ENCODE measurements at places on chromosomes 2 and 18.

GRCh38 chr18:51398104-51398503 is 200.6 kb upstream of the MEX3C start:
- peak; percentile 19 for DNase-seq

DNA sequence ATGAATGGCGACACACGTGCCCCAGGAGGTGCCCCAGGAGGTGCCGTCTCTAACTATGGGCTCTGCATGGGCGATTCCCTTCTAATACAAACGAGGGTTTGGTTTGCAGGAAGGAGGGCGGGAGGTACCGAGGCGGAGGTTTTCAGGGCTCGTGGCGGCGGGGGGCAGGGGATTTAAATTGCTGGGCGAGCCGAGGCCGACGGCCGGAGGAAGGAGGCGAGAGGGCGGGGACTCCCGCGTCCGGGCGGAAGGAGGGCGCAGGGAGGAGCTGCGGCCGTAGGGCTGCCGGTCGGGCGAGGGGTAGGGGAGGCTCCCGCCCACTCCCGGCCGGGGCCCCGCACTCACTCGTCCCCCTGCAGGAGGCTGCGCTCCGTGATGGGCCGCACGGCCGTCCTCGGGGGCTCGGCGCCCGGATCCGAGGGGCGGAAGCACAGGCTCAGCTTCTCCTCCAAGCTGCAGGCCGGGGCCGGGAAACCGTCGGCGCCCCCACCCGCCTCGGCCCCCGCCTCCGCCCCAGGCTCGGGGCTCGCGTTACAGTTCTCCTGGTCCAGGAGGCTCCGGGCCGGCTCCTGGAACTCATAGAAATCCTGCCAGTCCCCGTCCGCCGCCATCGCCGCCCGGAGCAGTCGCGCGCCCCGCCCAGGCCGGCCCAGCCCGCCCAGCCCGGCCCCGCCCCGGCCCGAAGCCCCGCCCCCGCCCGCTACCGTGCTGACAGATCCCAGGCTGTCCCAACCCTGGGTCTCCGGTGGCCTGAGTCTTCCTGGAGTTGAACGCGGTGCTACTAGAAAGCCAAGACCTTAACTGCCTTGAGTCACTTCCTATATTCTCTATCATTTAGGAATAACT is at the start of gene FEZ2:
FEZ2 (minus strand) TSS at position 637 of the 846 bp plus-strand sequence; CDS start at position 611, 26 bp downstream.
- peak; percentile 76 for DNase-seq

- no peak for DNase-seq
These were observed 105.3 kb upstream of the TTN start for GRCh38 chr2:178912416-178913048.

DNA sequence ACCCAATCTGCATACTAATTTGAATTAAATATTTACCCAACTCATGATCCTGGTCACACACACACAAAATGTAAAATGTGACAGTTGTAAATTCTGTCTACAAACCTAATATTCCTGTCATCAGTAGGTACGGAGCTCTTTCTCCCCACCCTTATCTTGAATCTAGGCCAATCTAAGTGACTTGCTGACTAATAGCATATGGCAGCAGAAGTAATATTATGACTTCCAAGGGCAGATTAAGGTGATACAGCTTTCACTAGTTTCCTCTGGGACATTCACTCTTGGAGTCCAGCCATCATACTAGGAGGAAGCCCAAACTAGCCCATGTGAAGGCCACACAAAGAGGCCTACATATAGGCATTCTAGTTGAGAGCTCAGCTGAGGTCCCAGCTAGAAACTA is 89.4 kb downstream of the TMEM131 start:
- no peak for DNase-seq

DNA sequence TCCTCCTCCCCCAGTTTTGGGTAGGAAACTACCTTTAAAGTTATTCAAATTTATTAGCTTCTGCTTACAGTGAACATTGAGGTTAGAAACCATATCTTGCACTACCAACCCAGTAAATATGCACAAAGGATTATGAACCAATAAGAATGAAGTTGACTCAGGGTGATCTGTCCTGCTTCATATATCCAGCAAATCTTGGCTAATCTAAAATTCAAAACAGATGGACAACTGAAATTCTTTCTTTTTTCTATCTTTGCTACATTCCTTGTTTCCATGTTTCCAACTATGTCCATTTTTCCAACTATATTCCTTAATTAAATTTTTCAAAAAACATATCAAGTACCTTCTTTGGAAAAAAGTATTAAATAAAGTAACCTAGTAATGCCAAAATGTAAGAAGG is 149.3 kb downstream of the FAM124B start:
- DNase-seq: peak; percentile 41

DNA sequence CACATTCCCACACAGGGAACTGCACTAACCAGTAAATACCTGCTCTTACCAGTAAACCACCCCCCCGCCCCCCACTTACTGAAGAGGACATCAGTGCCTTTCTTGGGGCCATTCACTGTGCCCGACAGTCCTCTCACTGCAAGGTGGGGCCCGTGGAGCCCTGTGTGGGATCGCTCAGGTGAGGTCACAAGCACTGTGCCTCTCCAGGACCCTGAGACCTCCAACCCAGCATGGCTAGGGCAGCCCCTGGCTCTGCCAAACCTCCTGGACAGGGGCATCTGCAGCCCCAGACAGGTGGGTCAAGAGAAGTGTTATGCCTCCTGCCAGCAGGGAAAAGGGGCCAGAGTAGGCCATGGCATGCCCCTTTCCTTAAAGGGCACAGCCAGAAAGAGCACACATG is 6.7 kb upstream of the NEURL3 start:
- DNase-seq: no peak

DNA sequence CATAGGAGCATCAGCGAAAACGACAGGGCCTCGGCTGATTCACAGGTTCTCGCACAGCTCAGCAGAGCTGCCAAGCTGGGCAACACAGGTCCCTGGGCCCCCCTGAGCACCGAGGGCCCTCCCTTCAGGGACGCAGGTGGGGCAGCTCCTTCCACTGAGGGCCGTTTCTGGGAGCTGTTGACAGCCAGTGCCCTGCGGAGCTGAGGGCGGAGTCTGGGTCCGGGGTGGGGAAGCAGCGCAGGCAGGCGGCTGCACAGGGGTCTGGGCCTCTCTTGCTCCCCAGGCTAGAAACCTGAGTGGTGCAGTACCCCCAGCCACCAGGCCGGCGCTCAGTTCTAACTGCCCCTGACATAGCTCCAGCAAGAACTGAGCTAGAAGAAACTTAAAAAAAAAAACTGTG is 65.7 kb downstream of the PXDN start:
- no peak for DNase-seq

DNA sequence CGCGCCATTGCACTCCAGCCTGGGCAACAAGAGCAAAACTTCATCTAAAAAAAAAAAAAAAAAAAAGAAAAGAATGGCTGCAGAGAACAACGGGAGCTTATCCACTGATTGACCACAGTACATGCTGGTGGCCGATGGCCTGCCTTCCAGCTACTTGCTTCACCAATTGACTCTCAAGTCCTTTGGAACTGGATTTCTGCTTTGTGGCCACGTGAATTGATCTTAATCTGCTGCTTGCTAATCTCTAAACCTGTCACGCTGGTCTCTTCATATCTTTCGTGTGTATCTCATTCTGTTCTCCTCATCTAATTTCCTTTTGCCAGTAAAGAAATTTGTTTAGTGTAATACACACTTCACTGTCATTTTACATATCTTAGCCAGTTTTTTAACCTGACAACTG is 512.5 kb upstream of the CNTNAP5 start:
- DNase-seq: no peak

DNA sequence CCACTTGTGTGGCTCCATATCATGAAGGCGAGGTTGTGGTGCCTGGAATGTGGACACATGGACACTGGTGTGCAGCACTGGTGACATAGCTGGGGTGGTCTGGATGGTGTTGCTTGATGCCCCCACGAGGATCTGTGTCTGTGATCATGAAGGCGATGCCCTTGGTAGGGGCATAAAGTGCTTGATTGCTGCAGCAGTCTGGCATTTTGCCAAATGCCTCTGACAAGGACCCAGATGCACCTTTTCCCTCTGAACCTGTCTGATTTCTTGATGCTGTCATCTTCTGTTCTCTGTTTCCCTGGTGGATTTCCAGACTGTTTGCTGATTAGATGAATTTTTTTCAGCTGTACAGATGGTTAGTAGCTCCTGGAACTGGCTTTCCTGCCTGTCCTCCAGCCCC is 752.0 kb upstream of the HS6ST1 start:
- DNase-seq: no peak

DNA sequence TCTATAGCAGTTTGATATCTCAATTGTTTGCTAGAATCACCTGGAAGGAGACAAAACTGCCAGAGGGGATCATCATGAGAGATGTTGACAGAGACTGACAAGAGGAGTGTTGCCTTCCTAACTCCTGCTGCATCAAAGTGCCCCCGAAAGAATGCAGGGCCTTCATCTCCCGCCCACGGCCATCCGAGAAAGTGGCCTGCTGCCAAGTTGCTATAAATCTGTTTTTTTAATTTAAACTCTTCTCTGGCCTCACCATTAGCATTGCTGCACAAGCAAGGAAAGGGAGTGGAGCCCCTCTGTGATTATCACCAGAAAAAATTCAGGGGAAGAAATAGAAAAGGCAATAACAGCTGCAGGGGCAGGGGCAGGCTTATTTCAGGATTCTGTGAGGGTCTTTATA is 238.1 kb upstream of the EPHA4 start:
- no peak for DNase-seq

GRCh38 chr18:11245879-11246278 is 96.5 kb upstream of the PIEZO2 start:
- DNase-seq: no peak

DNA sequence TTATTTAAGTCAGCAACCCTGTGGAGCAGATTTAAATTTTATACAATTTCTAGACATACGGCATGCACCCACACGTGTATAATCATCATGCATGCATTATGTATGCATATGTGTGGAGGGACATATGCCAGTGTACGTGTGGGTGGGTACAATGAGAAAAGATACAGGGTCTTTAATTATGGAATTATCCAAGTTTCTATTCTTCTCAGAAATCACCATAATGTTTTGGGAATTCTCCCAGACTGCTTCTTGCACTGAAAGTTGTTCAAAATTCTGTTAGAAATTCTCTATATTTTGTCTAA is 63.9 kb upstream of the TMEM18 start:
- DNase-seq: no peak

GRCh38 chr18:10142496-10143160 is 228.8 kb downstream of the VAPA start:
- DNase-seq: peak; percentile 55

GRCh38 chr2:236888794-236889780 is 196.6 kb upstream of the COPS8 start:
- DNase-seq: no peak

GRCh38 chr2:64331114-64331645 is 122.8 kb upstream of the LGALSL start:
- DNase-seq: no peak

DNA sequence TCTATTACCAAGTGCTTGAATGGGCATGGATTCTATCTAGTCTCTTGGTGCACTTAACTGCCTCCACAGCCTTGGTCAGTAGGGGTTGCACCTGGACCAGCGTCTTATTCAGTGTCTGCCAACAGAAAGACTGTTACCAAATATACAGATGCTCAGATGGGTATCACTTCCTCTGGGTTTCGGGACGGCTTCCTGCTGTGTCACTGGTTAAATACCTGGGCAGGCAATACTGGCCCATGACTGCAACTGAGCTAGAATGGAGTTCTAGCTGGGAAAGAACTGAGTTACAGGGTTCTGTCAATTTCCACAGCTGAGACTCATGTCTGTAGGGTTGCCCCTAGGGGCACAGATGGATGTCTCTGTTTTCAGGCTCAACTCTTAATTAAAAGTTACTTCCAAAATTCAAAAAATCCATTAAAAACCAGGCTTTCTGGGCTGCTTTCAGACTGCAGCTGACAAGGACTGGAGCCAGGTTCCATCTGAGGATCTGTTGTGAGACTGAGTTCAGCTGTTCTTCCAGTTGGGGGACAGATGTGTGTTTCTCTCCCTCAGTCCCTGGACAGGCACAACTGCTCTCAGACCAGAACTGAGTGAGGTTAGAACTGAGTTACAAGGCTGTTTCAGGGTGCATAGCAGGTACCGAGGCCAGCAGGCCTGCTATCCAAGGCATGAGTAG is 789.6 kb upstream of the SLC8A1 start:
- no peak for DNase-seq

DNA sequence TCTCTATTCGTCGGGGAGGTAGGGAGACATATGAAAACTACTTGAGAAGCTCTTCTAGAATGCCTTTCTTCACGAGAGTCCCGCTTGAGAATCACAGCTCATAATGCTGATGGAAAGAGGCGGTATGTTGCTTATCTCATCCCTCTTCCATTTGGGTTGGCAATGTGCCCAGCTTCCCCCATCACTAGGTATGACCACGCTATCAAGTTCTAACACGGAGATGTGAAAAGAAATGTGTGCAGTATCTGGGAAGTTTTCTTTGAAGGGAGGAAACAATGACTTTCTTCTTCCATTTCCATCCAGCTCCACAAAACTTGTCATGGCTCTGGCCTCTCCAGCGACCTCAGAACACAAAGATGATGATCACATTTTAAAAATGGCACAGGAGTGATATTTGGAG is 742.4 kb downstream of the DCDC2C start:
- no peak for DNase-seq

GRCh38 chr2:46294176-46294836 is 2.9 kb upstream of the EPAS1 start:
- DNase-seq: peak; percentile 61

- DNase-seq: no peak
These were observed 616.6 kb upstream of the FSHR start for GRCh38 chr2:49770919-49771318.

DNA sequence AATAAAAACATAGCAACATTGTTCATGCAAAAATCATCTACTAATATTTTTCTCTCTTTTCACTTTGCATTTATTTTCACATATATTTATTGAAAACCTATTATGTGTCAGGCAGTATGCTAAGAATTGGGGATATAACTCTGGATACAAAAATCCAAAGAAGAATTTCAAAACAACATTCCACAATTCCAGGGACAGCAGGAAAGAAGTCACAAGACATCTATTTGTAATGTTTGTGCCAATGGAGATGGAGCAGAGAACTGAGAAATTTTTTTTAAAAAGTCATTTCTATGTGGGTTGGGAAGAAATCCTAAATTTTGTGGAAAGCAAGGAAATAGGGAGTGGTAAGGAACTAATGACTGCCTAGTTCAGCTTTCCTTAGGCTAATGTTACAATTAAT is 128.6 kb upstream of the TLK1 start:
- peak; percentile 10 for DNase-seq

DNA sequence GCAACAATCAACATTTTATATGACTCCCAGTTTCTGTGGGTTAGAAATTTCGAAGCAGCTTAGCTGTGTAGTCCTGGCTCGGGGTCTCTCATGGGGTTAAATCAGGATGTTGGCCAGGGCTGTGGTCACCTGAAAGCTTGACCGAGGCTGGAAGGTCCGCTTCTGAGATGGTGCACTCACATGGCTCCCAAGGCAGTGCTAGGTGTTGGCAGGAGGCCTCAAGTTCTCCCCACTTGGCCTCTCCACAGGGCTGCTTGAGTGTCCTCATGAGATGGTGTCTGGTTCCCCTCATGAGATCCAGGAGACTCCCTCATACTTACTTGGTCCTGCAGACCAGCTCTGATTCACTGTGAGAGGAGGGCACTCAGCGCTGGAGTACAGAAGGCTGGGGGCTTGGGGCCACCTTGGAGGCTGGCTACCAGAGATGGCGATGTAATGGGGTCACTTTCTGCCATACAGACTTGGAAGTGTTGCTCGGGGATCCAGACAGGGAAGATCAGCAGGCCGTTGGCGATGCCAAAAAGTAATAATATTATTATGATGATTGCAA is 98.8 kb downstream of the INHBB start:
- DNase-seq: no peak

Measured in fibroblast of villous mesenchyme (primary cell).